ENCODE measurements at places on chromosomes 13 and 19. TPM values are rescaled to one million over a fixed set of nuclear protein-coding genes. Genes with fewer than 3 reads are reported as not detected.

The IGFL2 gene
- 0.23 TPM for total RNA-seq

The LILRA6 gene
- 0.27 TPM for total RNA-seq

The LILRB3 gene
- 0.78 TPM for total RNA-seq

The AMH gene
- total RNA-seq, result 4.5 TPM

The FKRP gene
- total RNA-seq, result 25.1 TPM

The FCER2 gene
- total RNA-seq, result not detected

The CALR3 gene
- total RNA-seq, result not detected

The RNF17 gene
- total RNA-seq, result not detected

The MBD3L1 gene
- total RNA-seq, result not detected

The PRODH2 gene
- total RNA-seq, result not detected

GRCh38 chr13:93621051-93621450 lies 394.4 kb downstream of the GPC6 start:
- no peak for DNase-seq

GRCh38 chr13:65095161-65096082 lies 2134.7 kb downstream of the PCDH9 start:
- DNase-seq, result no peak

DNA sequence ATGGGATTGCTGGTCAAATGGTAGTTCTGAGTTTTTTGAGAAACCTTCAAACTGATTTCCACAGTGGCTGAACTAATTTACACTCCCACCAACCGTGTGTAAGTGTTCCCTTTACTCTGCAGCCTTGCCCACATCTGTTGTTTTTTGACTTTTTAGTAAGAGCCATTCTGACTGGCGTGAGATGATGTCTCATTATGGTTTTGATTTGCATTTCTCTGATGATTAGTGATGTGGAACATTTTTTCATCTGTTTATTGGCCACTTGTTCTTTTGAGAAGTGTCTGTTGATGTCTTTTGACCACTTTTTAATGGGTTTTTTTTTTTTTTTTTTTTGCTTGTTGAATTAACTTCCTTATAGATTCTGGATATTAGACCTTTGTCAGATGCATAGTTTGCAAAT lies 4.3 kb downstream of the CAB39L start:
- DNase-seq, result no peak

- DNase-seq, result no peak
Measured at GRCh38 chr13:99922631-99923404, 48.7 kb downstream of the ZIC5 start.

DNA sequence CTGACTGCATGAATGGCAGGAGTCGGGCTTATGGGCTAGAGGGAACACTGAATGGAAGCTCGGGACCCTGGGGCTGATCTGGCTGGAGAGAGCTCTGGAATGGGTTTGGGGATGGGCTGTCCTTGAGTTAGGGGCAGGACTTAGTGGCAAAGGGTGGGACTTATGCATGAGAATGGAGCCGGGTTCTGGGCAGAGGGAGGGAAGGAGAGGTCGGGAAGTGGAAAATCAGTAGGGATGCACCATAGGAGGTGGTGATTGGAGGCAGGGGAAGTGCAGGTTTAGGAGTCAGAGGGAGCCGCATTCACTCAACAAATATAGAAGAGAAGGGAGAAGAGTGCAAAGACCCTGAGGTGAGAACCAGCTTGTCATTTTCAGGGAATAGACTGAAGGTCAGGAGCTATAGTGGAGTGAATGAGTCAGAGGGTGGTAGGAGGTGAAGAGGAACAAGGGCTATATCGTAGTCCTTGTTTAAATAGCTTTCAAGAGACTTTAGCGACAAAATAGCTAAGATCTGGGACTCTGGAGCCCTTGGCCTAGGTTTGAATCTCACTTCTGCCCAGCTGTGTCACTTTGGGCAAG lies 748 bp downstream of the RAB4B start:
- DNase-seq, result no peak

DNA sequence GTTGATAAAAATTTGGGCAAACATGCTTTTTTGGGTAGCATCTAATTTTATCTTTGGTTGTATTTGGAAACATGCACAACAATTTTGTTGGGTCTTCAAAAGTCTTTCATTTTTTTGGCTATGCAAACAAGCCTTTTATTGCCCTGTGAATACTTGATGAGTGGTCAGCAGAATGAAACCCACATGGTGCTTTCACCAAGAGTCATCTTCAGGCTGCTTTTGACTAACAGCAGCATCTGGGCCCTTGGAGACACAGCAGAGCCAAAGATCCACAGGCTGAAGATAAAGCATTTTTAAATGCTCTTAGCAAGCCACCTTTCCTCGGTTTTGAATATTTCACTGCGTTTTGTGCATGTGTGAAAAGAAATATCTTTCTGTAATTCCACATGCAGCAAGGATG lies 154.9 kb downstream of the FGF9 start:
- no peak for DNase-seq

GRCh38 chr19:5253406-5254110 lies 87.1 kb downstream of the PTPRS start:
- DNase-seq, result no peak

GRCh38 chr19:56637976-56638555 lies 4.9 kb upstream of the SMIM17 start:
- no peak for DNase-seq

DNA sequence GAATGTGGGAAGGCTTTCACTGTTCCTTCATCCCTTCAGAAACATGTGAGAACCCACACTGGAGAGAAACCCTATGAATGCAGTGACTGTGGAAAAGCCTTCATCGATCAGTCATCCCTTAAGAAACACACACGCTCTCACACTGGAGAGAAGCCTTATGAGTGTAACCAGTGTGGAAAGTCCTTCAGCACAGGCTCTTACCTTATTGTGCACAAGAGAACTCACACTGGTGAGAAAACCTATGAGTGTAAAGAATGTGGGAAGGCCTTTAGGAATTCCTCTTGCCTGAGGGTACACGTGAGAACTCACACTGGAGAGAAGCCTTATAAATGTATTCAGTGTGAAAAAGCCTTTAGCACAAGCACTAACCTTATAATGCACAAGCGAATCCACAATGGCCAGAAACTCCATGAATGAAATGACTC lies 18.6 kb downstream of the ZNF177 start:
- DNase-seq, result no peak

DNA sequence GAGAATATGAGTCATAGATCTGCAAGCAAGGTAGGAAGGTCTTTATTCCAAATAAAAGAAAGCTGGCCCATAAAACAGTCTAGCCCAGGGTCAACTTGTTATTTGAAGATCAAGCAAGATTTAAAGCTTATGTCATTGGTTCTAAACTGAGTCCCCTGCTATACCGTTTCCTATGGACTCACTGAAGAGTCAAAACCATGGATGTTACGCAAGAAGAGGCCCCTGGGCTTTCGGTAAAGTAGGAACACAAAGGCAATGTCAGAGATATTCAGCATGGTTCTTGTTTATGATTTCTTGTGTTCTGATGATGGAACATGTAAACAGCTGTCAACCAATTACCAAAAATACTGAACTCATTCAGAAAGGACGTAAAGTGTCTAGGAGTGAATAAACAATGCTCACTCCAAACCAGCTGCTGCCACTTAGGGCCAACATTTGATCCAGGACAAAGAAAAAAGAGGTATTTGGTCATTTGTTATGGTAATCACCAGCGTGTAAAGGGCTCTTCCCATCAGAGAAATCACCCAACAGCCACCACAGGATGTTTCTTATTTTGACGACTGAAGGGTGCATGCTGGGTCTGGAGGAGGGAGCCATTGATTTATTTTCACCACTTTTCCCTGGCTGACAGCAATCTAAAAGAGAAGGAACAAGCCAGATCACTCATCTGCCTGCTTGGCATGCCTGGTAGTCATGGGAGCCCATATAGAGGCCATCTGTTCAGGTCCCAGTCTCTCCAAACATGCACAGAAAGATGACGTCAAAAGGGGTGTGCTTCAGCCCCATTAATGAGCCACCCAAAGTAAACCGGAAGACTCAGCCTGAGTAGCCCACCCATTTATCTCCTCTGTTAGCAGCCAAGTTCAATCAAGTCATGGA lies 68.3 kb downstream of the FGF14 start:
- no peak for DNase-seq

GRCh38 chr13:51645154-51645650 lies 60.9 kb downstream of the WDFY2 start:
- no peak for DNase-seq

- DNase-seq, result peak; percentile 73
Measured at GRCh38 chr19:10295305-10295846, 5.6 kb downstream of the ICAM5 start.

GRCh38 chr13:60538566-60538965 lies 141.5 kb downstream of the TDRD3 start:
- no peak for DNase-seq

- no peak for DNase-seq
Measured at GRCh38 chr13:44432650-44433049, 59.0 kb downstream of the SERP2 start.

DNA sequence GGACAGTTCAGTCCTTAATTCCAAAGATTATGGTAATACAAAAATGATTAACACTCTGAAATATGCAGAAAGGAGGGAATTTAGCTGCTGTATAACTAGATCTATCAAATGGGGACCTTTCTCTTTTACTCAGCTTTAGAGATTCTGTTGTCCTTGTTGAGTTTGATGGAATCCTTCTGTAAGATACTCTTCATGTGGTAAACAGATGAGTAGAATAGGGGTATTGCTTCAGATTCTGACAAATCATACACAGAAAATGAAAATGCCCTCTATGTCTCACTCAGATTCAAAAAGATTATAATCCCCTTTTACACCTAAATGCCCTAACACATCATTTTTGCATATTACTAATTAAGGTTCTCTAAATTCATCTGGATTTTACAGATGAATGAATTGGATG lies 50.7 kb downstream of the ARHGAP35 start:
- DNase-seq, result no peak

DNA sequence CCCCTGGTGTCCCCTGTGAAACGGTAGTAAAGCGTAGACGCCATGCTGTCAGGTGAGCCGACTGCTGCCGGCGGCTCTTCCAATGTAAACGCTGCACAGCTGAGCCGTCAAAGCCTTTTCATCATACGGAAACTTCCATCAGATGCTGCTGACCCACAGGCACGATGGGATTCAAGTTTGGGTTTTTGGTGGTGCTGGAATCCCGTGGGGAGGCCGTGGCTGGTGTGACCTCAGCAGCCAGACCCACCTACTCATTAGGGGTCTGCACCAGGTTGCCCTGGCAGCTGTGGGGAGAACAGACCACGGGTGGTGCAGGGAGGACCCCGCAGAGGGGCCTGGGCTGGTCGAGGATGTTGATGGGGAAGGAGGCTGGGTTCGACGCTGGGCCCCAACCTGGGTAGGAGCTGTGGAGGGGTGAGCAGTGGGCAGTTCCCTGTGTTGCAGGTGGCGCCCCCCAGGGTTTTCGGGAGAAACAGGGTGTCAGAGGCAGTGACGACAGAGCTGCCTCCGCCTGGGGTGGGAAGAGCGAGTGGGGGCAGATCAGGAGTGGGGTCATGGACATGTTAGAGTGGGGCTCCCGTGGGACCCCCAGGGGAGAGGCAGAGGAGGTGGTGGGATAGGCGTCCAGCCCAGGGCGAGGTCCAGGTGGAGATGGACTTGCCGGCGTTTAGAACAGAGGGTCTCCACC lies 6.6 kb downstream of the GRIN3B start:
- no peak for DNase-seq

- peak; percentile 34 for DNase-seq
Measured at GRCh38 chr19:55283548-55284377, at the start of gene BRSK1. BRSK1 (plus strand) TSS chr19:55283997; CDS start chr19:55284443, 446 bp downstream.

GRCh38 chr19:45117167-45117594 lies 24.2 kb downstream of the PPP1R37 start:
- peak; percentile 31 for DNase-seq

DNA sequence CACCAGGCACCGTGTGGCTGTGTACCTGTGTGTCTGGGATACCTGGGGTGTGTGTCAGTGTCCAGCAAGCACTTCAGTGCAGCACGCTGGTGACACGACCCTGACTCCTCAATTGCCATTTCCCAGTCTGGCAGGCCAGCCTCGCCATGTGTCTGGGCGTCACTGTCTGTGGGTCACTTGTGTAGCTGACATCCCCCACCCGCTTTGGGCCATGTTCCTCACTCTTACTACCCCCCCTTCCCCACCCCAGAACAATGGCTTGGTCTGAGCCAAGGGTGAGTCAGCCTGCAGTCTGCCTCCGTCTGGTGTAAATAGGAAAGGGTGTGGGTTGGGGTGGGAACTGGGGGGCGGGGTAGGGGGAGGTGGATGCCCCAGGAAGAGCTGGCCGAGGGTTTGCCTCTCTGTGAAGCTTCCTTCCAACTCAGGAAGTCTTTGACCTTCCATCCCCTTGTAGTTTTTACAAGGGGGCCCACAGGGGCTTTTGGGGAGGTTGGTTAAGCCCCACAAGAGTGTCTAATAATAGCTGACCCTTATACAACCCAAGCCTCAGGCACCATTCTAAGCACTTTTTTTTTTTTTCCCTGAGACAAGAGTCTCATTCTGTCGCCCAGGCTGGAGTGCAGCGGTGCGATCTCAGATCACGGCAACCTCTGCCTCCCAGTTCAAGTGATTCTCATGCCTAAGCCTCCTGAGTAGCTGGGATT lies 17.6 kb downstream of the NOVA2 start:
- no peak for DNase-seq

- DNase-seq, result no peak
Measured at GRCh38 chr13:43002021-43002420, 10.0 kb upstream of the EPSTI1 start.

GRCh38 chr19:38267761-38268483 lies 3.5 kb downstream of the SPINT2 start:
- DNase-seq, result no peak

DNA sequence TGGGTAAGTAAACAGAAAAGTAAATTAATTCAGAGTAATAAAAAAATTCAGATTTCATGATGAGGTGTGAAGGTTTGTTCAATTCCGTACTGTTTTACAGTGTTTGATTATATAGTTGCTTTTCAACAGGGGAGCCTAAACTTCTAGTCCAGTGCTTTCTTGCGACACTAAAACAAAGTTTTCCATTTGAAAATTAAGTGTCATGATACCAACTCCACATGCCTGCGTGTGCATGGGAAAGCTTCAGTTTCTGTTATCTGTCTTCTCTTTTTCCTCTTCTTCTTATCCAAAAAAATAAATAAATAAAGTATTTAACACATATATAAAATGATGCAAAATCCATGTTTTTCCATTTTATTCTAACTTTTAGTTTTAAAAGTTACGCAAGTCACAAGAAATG lies 165.3 kb downstream of the DACH1 start:
- DNase-seq, result no peak

DNA sequence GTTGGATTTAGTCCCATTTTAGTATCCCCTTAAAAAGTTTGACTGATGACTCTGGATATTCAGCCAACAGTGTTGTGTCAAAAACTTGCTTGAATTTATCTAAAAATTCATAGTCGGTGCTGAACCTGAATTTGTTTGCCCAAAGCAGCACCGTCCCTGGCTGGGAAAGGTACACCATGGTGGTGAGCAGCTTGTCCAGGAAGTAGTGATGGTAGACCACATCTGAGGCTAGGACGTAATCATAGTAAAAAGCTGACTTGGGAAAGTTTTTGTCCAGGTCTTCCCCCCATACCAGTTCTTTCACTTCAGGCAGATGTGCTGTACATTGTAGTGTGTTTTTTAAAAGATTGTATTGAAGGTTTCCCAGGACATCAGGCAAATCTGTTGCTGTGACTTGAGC lies 8.8 kb downstream of the METTL21C start:
- DNase-seq, result no peak
